ENCODE measurements at places on chromosomes 7 and 10.

DNA sequence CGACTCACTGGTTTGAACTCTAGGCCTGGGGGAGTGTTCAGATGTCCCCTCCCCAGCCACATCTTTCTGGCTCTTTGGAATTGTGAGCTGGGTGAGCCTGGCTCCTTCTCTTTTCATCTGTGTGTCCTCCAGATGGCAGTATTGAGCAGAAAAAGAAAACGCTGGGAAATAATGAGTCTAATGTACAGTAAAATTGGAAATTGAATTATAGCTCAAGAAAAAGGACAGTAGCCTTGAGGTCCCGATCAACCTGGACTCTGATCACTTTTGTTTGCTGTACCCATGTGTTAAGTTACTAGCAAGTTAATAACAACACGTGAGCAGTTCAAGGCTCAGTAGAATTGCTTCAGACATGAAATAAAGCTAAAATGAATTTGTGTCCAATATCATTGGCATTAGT, 77.9 kb downstream of the SNX10 start:
- peak; percentile 59 for DNase-seq

GRCh38 chr10:58086144-58086762, 181.4 kb downstream of the IPMK start:
- DNase-seq: no peak

- DNase-seq: no peak
Measured at GRCh38 chr10:128009372-128010126, 102.6 kb downstream of the PTPRE start.

GRCh38 chr10:76411729-76412435, 980.5 kb downstream of the LRMDA start:
- DNase-seq: no peak

DNA sequence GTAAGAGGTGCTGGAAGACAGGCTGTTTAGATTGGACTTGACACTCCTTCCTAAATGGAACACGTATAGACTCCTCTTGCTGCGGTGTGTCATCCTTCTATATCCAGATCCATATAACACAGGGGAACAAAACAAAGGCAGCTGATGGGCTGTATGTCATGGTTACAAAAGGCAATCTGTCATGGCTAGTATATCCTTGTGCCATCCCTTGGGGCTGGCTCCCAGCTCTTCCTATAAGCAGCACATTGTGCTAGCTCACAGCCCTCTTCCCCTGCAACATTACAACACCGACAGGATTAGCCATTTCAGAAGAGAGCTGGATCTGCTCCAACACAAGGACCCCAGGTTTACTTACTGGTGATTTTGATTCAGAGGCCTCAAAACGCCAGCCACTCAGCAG, 15.3 kb downstream of the LIPK start:
- DNase-seq: no peak

- no peak for DNase-seq
Measured at GRCh38 chr7:66697449-66698438, 42.8 kb upstream of the RABGEF1 start.

DNA sequence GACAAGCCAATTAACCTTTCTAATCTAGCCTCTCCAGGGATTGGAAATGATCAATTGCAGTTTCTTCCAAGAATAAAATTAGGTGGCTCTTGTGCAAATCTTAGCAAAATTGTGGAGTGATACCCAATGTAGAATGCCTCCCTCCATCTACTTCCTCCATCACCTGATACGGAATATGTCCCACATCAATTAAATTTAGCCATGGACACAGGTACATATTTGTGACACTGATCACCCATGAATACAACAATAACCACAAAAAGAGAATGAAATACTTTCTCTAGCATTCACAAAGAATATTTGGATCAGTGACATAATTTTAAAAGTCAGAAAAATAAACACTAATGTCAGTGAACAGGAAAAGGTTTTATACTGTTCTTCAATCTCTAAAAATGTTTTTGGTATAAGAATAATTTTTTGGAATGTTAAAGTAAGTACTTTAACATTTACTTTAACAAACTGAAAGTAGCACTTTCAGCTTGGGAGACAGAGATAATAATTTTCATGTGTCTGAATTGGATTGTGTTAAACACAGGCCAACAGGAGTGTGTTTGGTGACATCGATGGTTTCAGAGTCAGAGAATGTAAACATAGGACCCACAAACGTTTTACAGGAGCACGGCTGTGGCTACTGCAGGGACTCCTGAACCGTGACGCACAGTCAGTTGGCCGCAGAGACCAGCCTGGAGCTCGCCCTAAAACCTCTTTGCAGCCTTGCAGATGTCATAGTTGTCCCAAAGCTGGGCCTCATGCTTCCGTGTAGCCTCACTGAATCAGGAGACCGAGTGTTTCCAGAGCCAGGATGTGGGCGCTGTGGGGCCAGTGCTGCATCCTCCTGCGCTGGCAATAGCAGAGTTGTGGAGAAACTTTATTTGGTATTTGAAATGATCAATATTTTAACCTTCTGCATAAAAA, 7.2 kb downstream of the RBM20 start:
- no peak for DNase-seq

GRCh38 chr10:97065128-97065527, 120.6 kb downstream of the SLIT1 start:
- no peak for DNase-seq

- no peak for DNase-seq
Measured at GRCh38 chr10:6817770-6818169, 237.7 kb upstream of the PRKCQ start.

DNA sequence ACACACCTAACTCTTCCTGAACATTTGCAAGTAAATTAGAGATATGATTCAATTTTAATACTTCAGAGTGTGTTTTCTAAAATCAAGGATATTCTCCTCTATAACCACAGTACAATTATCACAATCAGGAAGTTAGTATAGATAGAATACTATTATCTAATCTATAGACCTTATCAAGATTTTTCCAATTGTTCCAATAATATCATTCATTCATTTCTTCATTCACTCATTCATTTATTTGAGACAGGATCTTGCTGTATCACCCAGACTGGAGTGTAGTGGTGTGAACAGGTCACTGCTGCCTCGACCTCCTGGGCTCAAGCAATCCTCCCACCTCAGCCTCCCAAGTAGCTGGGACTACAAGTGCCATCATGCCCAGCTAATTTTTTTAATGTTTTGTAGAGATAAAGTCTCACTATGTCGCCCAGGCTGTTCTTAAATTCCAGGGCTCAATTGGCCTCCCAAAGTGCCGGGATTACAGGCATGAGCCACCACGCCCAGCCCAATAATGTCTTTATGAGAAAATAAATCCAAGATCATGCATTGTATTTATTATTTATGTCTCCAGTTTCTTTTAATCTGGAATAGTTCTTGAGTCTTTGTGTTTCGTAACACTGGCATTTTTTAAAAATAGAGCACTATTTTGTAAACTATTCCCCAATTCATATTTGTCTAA, 10.6 kb upstream of the MRPS16 start:
- no peak for DNase-seq

DNA sequence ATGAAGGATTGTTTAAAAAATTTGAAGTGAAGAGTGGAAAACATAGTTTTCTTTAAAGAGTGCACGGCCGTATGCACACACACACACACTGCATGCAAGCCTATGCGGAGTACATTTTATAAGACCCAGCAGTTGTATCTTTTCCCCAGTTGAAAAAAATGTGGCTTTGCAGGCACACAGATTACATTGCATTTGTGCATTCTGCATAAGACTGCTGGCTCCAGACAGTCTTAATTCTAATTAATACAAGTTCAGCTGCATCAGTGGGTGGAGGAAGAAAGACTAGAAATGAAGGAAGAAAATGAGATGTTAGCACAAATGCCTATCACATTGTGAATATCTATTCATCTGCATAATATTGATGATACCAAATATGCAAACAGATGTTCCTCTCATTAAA, 79.6 kb downstream of the FAM204A start:
- no peak for DNase-seq

GRCh38 chr10:77877441-77878344, 48.9 kb downstream of the DLG5 start:
- DNase-seq: peak; percentile 19

DNA sequence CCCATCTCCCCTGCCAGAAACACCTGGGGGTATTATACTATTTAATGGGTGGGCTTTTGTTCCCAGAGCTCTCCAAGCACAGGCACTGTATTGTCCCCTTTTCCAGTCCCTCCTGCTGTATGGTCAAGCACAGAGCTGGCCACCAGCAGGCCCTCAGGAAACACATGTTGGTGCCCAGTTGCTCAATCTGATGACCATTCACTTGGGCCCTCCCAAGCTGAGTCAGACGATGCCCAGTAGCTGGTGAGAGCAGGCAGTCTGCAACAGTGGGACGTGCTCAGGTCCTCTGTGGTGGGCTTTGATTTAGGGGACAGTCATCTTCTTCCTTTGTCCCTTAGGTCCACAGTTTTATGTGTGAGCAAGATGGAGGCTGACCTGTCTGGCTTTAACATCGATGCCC, 11.8 kb downstream of the SFXN2 start:
- DNase-seq: no peak

DNA sequence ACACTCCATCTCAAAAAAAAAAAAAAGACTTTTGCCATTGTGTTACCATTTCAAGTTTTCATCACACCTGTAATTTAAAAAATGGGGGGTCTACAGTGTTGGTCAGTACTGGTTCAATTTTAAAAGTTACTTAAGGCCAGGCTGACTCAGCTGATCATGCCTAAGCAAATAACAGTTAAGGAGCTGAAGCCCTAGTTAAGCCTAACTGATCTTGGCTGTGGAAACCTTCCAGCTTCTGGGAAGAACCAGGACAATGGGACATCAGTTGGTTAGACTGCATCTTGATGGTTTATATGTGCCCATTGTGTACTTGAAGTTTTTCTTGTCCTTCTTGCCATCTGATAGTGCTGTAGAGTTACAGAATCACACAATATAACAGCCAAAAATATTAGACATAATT, 26.7 kb downstream of the VCL start:
- DNase-seq: no peak

DNA sequence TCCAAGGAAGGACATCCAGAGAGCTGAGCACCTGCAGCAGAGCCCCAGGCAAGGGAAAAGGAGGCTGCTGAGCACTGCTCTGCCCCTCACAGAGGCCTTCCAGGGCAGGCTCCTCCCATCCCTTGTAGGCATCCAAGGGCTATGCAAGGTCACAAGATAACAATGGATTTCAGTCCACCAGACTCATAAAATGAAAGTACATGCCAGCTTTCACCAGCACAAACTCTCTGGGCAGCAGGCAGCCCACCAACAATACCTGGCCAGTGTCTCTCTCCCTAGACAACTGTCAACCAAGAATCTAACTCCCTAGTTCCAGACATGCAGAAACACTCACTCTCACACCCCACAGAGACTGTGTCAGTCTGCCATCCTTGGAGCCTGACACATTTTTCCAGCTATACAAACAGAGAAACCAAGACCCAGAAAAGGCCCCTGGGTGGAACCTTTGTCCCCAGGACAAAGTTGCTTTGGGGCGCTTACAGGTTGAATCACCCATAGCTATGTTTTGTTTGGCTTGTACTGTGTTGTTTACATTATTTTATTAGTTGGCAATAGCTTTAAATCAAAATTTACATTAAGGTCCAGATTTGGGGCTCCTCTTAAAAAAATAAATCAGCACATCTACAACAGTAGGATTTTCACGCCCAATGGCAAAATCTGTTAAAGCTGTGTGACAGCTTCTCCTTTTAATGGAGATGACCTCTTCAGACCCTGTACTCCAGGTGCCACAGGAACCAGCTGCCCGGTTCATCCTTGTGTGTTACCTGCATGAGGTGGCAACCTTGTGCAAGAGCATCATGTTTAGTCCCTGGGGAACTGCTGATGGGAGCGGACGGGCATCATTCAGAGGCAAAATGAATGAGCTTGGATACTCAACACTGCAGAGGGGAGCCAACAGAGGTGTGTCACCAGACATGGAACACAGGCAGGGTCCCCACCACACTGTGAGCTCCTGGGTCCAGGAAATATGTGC, 5.2 kb downstream of the GRID1 start:
- DNase-seq: no peak

GRCh38 chr10:95480901-95481491, 80.2 kb downstream of the SORBS1 start:
- DNase-seq: no peak
